ENCODE measurements at places on chromosomes 11 and 22.
A peak's percentile ranks its signal among the peaks of the same experiment; 100 is the strongest.

GRCh38 chr11:70668204-70669202, 270.2 kb downstream of the CTTN start:
- DNase-seq: no peak

DNA sequence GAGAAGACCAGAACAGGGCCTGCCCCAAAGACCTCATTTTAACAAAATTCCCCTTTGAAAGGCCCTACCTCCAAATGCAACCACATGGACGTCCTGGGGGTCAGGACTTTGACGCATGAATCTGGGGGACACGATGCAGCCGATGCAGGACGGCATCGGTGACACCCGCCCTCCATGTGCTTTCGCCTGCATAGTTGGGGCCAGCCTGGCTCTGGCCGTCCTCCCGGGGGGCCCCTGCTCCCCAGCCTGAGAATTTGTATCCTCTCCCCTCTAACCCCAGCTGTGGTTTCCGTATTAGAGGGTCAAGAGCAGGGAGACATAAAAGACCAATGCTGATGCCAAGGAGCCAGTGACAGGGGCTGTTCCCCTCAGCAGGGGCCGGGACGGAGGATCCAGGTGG, 18.4 kb upstream of the BRSK2 start:
- no peak for DNase-seq

- no peak for DNase-seq
Observed at GRCh38 chr11:1487851-1488574, 1.4 kb upstream of the MOB2 start.

GRCh38 chr22:46748908-46749675, 11.0 kb upstream of the CERK start:
- DNase-seq: no peak

- DNase-seq: peak; percentile 79
Observed at GRCh38 chr11:10605941-10606381, 37.5 kb upstream of the LYVE1 start.

DNA sequence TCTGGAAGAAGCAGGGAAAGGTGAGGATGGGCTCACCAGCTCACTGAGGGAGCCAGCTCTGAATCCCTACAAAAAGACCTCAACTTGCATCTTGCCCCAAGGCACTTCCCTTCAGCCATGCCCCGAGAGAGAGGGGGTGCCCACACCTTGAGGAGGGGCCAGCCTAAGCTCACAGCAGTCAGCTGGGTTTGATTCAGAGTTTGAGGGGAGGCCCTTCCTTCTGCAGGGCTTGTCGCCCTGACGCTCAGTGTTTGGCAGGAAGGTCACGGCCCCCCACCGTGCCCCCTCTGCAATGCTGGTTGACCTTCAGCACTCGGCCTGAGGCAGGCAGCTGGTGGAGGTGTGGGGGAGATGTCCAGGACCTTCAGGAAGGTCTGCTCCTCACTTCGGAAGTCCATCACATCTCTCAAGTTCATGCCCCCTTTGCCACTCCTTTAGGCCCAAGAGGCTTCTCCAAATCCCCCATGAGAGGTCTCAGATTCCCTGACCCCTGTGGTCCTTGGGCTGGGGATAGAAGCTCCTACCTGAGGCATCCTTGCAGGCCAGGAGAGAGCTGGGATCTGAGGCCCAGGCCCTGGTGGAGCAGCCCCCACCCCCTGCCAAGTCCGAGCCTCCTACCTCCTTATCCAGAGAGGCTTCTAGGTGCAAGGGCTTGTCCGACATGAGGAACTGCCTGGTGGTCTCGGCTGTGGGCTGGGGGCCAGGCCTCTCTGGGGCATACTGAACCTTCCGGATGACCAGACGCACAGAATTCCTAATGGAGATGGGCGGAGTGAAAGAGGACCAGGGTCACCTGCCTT, 37.6 kb downstream of the TPBGL start:
- DNase-seq: no peak

DNA sequence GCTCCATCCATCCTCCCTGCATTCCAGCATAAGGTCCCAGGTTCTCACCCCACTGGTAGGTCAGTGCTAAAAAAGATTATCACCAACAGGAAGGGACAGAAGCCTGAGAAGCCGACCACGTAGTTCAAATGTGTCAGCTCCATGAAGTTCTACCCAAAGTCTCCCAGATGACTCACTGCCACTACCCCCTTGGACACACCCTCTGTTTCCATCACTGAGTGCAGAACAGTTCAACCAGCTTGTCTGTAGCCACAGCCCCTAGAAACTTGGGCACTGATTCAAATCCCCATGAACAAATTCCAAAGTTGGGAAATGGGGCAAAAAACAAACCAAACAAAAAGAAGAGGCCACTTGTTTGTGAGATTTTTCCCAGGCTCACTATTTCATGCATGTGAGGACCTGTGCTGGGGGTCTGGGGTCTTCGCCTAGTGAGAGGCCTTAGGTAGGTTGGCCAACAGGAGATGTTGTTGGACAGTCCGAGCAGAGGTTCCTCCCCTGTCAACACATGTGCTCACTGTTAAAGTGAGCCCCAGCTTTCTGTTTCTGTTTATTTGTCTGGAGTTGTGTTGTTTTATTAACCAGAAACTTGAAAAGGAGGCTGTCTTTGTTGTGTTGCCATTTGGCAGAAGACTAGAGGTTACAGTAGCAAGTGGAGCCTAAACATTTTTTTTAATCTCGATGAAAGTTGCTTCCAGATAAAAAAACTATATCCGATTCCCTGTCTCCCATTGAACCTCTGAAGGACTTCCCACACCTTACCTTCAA, 24.2 kb upstream of the FLI1 start:
- no peak for DNase-seq

GRCh38 chr11:126528075-126528474, 172.6 kb downstream of the ST3GAL4 start:
- no peak for DNase-seq

DNA sequence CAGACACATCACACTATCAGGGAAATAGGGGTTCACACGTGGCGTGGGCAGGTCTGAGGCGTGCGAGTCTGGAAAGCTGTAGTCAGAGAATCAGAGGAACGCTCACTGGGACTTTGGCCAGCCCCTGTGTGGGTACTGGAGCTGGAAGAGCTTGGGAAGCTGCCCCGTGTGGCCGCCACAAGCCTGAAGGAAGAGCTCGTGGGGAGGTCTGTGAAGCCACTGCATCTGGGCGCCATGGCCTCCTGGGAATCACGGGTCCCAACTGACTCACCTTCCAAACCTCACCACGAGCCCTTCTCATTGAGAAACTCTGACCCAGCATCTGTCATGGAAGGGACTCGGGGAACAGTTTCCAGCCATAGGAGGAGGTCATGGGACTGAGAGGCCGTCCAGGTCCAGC, 5.9 kb upstream of the MRGPRF start:
- no peak for DNase-seq

DNA sequence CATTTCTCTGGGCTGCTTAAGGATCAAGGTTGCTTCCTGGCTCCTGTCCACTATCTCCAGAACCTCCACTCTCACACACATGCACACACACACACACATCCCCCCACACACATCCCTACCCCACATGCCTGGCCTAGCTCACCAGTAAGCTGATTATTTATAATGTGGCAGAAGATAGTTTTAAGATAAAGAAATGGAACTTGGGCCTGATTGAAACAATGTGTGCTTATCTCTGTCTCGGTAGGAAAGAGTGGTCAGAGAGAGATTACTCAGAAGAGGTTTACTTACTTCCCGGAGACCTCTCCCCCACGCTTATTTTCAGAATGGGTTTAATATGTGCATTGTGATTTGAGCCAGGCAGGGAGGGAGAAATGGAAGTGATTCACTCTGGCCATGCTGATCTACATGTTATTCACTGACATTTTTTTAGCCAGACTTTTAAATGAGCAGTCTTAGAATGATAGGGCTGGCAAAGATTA, 422.4 kb downstream of the TENM4 start:
- DNase-seq: no peak

- no peak for DNase-seq
Observed at GRCh38 chr11:65516135-65516968, 8.5 kb upstream of the SCYL1 start.

DNA sequence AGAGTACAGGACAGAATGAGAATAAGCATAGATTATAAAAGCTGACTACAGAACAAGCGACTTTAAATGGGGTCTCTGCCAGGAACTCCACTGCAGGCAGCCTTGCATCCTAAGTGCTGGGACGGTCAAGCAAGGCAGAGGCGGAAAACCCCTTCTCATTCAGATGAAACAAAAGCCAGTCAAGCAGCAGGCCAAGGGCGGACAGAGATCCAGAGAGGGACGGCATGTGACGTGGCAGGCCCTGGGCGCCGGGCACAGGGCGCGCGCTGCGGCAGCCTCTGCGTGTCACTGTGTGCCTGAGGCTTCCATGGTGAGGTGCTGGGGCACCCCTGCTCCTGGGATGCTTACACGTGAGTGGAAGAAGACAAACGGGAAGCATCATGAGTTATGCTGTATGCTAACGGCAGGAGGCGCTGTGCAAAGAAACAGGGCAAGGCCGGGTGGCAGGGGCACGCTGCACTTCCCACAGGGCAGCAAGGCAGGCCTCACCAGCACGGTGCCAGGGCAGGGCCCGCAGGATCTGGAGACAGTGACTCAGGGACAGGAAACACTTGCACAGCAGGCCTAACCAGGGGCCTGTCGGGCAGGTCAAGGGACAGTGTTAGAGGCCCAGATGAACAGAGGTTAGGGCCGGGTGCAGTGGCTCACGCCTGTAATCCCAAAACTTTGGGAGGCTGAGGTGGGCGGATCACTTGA, 6.2 kb downstream of the TOLLIP start:
- peak; percentile 95 for DNase-seq

All from vagina (tissue), 2 donors.